ENCODE measurements at places on chromosomes 1 and 21. TPM values are rescaled to one million over a fixed set of nuclear protein-coding genes. Genes with fewer than 3 reads are reported as not detected.

The OR2T2 gene
- total RNA-seq: 3.9 TPM

GRCh38 chr1:94276988-94277434 lies 39.6 kb upstream of the ARHGAP29 start:
- no peak overlapping the region for H3K4me3 ChIP-seq
- DNase-seq: no peak
- H3K36me3 ChIP-seq: no peaks in the 10 kb centered on the region
- no peak overlapping the region for H3K27ac ChIP-seq
- H3K4me1 ChIP-seq: no peaks in the 10 kb centered on the region

DNA sequence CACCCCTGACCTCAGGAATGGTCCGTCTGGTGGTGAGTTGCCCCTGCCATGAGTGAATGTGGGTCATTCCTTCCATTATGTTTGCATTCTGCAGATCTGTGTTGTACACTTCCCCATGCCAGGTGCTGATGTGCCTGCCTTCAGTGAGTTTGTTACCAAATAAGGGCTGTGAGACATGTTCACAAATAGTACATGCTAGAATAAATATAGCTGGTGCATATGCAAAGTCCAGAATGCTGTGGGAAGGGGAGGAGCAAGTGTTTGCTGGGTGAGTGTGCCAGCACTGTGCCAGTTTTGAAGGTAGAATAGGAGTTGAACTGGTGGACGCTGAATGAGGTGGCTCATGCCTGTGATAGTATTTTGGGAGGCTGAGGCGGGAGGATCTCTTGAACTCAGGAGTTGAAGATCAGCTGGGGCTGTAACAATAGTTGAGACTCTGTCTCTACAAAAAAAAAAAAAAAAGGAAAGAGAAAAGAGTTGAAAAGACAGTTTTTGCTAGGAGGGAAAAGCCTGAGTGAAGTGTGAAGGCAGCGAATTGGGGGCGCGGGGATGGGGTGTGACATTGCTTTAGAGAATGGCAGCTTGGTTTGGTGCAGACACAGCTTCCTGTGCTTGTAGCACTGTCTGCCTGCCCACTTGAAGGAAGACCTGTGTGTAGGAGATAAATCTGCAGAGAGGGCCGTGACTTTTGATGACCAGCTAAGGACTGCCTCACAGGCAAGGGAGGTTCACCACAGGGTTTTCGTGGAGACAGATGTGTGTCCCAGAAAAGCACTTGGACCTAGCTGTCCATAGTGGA lies 61.1 kb downstream of the LGR6 start:
- no peaks in the 10 kb centered on the region for H3K4me1 ChIP-seq
- H3K4me3 ChIP-seq: no peak overlapping the region
- H3K27me3 ChIP-seq: peaks cover 3% of the 10 kb centered on the region
- no peak overlapping the region for H3K27ac ChIP-seq
- no peaks in the 10 kb centered on the region for H3K36me3 ChIP-seq

DNA sequence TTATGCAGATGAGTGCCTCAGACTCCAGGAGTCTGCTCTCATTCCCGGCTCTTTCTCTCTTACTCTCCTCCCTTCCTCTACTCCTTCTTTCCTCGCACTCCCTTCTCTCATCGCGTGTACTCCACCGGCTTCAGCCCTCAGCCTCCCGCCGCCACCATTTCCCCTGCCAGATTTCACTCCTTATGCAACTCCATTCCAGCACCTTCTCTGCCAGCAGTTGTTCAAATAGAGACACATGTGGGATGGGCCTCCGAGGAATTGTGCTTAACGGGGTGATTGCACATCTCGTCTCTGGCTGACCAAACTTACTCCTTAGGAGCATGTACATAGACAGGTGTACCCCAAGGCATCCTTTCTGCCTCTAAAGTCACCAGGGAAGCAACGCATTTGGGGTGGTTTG lies 2.1 kb downstream of the CNTN2 start:
- H3K4me3 ChIP-seq: no peak overlapping the region
- H3K36me3 ChIP-seq: no peaks in the 10 kb centered on the region
- peaks cover 12% of the 10 kb centered on the region for H3K27me3 ChIP-seq
- DNase-seq: no peak
- H3K4me1 ChIP-seq: no peaks in the 10 kb centered on the region

DNA sequence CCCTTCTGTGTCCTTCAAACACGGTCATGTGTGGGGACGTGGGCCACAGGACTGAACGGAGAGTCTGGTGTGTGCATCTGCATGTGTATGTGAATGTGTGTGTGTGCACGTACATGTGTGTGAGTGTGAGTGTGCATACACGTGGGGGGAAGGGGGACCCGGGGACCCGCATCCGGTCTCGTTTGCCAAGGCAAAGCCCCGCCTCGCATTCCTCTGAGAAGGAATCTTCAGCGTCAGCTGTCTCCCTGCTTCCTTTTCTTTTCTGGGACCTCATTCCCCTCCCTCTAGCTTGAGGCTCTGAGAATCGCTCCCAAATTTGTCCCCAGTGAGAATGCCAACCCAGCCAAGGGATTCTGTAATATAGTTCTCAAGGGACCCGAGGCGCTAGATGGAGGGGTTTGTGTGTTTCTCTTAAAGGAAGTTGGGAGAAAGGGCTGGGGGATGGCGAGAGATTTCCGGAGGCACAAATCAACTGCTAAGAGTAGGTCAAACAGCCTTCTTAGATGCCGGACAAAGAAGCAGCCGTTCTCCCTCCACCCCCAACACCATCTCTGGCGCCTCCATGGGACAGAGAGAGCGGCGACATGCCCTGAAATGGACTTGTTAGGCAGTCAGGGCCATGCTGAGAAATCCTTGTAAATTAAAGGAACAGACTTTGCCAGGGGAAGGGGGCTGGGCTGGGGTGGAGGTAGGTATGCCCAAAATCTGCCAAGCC lies 6.6 kb downstream of the IFFO2 start:
- peak overlapping the region; percentile 58 for H3K4me3 ChIP-seq
- H3K27me3 ChIP-seq: no peaks in the 10 kb centered on the region
- peaks cover 97% of the 10 kb centered on the region for H3K4me1 ChIP-seq

DNA sequence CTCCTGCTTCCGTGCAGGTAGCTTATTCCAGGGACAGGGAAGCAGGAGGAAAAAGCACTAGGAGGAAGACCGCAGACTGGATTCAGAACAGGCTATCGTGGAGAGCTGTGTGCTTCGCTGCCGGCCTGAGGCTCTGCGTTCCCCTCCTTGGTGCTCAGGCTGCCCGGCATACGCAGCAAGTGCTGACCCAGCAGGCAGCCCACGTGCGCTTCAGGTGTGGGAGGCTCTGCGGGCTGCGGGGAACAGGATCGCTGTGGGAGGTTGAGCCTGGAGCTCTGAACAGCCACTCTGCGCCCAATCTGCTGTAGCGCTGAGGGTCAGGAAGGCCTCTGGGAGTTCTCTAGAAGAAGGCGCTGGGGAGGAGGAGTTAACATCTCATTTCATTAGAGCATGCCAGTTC lies 27.9 kb downstream of the DOP1B start:
- peaks cover 2% of the 10 kb centered on the region for H3K36me3 ChIP-seq
- H3K4me3 ChIP-seq: no peak overlapping the region
- H3K27ac ChIP-seq: no peak overlapping the region

DNA sequence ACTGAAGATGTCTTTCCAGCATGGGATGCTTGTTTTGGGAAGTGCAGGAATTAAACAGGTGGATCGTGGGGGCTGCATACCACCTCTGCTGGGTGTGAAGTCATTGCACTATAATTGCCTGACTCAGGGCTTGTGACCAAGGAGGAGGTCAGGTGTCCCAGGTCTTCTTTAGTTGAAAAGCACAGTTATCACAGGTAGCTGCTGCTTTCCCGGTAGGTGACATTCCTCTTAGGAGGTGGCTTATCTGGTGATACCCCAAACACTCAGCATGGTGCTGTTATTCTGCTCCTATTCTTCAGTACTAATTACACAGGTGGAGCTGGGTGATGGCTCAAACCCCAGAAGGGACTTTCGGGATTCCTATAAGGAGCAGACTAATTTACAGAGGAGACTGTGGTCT lies 320.3 kb upstream of the PLXNA2 start:
- no peaks in the 10 kb centered on the region for H3K4me1 ChIP-seq
- no peak overlapping the region for H3K27ac ChIP-seq
- no peak for DNase-seq
- no peaks in the 10 kb centered on the region for H3K27me3 ChIP-seq
- no peaks in the 10 kb centered on the region for H3K36me3 ChIP-seq

Measured in B cell (primary cell).